RKO (cell line): ENCODE measurements at places on chromosomes 4 and X.
A peak's percentile ranks its signal among the peaks of the same experiment; 100 is the strongest.

GRCh38 chrX:31237189-31237588 lies 165.3 kb upstream of the FTHL17 start:
- no peak for DNase-seq

DNA sequence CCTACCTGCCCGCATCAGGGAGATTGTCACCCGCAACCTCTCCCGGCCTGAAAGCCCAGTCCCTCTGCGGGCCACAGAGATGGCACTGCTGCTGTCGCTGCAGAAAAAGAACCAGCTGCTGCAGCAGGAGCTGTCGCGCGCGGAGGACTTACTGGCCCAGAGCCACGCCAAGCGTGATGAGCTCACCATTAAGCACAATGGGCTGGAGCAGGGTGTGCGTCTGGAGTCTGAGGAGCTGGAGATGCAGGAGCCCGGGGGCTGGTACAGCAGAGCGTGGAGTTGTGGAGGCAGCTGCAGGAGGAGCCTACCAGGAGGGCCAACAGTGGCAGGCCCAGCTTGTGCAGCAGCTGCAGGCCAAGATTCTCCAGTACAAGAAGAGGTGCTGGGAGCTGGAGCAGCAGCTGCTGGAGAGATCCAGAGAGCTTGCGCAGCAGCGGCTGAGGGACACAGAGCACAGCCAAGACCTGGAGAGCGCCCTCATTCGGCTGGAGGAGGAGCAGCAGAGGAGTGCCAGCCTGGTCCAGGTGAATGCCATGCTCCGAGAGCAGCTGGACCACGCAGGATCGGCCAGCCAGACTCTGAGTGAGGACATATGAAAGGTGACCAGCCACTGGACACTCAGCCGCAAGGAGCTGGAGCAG lies 11.3 kb downstream of the SMIM10L2A start:
- no peak for DNase-seq

GRCh38 chr4:114093221-114093715 lies 113.8 kb upstream of the ARSJ start:
- no peak for DNase-seq

- peak; percentile 34 for DNase-seq
Observed at GRCh38 chrX:107454302-107454701, 4.8 kb downstream of the FRMPD3 start.

DNA sequence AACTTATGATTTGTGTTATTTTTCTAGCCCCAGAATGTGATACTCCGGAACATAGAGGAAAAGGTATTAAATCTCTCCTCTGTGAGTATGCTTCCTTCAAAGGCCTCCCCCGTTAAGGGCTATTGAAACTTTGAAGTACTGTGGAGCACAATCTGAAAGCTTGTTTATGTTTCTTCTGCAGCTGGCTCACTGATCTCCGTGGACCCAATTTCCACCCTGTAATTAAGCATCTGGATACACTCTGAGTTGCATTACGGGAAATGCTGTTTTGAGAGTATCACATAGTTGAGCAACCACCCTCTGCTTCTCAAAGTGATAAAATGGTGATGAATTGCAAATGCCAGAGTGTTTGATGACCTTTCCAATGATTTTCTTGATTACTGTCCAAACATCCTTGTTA lies 296.8 kb upstream of the PABPC5 start:
- no peak for DNase-seq

DNA sequence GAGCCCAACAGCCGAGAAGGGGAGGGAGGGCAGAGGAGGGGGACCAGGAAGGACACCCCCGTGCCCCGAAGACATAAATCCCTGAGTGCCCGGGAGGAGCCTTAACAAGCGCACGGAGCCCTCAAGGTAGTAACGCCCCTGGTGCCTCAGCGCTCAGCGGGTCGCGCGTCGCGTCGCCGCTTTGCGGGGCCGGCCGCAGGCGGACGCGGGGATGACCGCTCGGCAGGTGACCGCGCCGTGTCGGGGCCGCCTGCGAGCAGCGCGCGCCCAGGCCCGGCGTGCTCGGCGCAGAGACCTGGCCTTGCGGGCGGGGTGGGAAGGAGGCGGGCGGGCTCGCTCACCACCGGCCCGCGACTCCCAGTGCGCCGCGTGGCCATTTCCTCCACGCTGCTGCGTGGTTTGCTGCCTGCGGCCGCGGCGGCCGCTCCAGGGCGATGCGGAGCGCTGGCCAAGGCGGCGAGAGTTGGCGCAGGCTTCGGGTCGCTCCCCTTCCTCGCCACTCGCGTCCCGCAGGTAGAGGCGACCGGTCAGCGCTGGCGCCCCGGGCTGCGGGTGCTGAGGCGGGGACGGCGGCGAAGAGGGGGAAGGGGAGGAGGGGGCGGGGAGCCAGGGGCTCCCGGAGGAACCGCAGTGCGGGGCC lies 632 bp downstream of the CCSER1 start:
- DNase-seq: peak; percentile 7
